ENCODE measurements at places on chromosomes 1 and 21.

GRCh38 chr1:46130606-46131005 lies 1.8 kb downstream of the PIK3R3 start:
- DNase-seq, result no peak

- DNase-seq, result no peak
Observed at GRCh38 chr1:22260860-22261432, 118.0 kb upstream of the WNT4 start.

- no peak for DNase-seq
Observed at GRCh38 chr1:241857131-241857530, 9.1 kb downstream of the EXO1 start.

DNA sequence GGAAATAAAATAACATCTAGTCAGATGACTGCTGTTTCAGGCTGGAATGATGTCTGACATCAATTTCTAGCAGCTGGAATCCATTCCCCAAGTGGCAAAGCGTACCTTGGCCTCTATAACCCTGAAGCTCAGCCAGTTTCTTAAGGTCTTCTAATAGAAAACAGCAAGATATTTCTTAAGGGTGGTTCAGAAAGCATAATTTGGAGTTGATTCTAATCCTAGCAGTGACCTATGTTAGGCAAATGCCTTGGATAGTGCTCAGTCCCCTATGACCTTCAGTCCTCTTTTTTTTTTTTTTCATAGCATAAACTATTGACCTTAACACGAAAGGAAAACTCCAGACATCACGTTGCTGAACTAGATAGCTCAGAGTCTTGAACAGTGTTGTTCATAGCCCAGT lies 56.5 kb downstream of the LAMC2 start:
- no peak for DNase-seq

GRCh38 chr21:25963181-25963580 lies 207.4 kb downstream of the APP start:
- no peak for DNase-seq

GRCh38 chr1:164769486-164770130 lies 210.6 kb downstream of the PBX1 start:
- DNase-seq, result no peak

DNA sequence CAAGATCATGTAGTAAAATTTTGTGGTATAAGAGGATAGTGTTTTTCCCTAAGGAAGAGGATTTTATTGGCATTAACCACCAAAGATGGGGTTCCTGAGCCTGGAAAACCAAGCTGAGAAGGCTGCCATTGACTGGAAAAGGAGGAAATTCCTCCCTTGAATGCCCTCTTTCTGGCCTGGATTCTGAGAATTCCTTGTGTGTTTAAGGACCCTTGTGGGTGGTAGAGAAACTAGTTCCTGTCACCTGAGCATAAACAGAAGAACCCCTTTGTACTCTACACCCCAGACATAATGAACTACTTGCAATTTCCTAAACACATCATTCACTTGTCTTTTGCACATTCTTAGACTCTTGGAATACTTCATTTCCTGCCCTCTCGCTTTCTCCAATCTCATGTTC lies 33.1 kb upstream of the CEP350 start:
- DNase-seq, result no peak

- no peak for DNase-seq
Observed at GRCh38 chr1:218538341-218538740, 193.2 kb downstream of the TGFB2 start.

DNA sequence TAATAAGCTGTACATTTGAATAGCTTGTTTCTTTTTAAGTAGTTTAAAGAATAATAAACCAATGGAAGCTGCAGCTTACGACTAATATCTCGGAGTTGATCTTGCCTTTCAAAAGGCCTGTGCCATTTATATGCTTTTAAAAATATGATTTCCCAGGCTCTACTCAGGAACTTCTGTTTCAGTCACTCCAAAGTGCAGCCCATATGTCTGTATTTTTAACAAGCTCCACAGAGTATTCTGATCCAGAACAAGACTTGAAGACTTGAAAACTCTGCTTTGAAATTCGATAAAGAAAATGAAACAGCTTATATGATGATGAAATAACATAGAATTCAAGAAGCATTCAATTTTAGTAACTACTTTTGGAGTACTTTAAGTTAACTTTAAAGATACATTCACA lies 79.1 kb upstream of the PLPPR4 start:
- DNase-seq, result no peak

GRCh38 chr1:221022331-221022730 lies 143.1 kb downstream of the HLX start:
- DNase-seq, result no peak

- no peak for DNase-seq
Observed at GRCh38 chr1:243645281-243645680, 204.8 kb downstream of the AKT3 start.

DNA sequence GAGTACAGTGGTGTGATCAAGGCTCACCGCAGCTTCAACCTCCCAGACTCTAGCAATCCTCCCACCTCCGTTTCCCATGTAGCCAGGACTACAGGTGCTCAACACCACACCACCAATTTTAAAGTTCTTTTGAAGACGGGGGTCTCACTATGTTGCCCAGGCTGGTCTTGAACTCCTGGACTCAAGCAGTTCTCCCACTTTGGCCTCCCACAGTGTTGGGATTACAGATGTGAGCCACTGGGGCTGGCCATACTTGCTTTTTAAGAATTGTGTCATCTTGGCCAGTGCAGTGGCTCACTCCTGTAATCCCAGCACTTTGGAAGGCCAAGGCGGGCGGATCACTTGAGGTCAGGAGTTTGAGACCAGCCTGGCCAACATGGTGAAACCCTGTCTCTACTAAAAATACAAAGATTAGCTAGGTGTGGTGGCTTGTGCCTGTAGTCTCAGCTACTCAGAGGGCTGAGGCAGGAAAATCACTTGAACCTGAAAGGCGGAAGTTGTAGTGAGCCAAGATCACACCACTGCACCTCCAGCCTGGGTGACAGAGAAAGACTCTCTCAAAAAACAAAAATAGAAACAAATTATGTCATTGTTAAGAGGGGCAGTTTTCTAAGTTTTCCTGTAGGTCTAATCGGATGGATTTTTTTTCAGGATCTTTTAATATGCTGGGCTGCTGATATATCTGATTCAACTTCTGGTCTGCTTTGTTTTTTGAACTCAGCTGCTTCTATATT lies 18.7 kb downstream of the AK4 start:
- DNase-seq, result no peak

- no peak for DNase-seq
Observed at GRCh38 chr1:212539737-212540430, 68.7 kb upstream of the ATF3 start.

DNA sequence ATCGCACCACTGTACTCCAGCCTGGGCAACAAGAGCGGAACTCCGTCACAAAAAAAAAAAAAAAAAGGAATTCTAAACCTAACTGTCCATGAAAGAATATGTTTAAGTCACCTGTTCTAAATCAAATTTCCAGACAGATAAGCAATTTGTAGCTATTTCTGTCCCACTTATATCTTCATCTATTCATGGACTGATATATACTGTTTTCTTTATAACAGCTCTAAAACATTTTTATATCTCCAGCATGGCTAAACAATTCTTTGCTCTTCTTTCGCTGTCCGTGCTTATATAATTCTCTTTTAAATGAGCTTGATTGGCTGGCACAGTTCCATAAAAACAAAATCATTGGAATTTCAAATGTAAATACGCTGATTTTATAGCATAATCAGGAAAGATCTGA lies 30.5 kb downstream of the BRWD1 start:
- no peak for DNase-seq

- DNase-seq, result no peak
Observed at GRCh38 chr1:183148599-183148998, 37.5 kb upstream of the LAMC2 start.

DNA sequence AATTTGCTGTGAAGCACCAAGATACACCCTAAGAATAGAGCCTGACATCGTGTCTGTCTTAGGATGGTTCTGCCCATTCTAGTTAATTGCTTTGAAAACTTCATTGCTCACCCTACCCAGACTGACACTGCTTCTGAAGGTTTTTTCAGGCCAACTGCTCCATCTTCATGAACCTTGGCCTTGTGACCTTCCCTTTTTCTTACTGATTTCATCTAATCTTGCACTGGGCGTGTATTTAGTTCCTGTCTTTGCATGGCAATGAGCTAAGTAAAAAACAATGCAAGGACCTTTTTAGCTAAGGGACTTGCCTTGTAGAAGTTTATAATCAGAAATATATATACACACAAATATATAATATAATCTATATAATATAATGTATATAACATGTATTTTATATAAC lies 108.0 kb downstream of the PBX1 start:
- no peak for DNase-seq

- DNase-seq, result no peak
Observed at GRCh38 chr1:30179942-30180543, 543.3 kb downstream of the MATN1 start.

DNA sequence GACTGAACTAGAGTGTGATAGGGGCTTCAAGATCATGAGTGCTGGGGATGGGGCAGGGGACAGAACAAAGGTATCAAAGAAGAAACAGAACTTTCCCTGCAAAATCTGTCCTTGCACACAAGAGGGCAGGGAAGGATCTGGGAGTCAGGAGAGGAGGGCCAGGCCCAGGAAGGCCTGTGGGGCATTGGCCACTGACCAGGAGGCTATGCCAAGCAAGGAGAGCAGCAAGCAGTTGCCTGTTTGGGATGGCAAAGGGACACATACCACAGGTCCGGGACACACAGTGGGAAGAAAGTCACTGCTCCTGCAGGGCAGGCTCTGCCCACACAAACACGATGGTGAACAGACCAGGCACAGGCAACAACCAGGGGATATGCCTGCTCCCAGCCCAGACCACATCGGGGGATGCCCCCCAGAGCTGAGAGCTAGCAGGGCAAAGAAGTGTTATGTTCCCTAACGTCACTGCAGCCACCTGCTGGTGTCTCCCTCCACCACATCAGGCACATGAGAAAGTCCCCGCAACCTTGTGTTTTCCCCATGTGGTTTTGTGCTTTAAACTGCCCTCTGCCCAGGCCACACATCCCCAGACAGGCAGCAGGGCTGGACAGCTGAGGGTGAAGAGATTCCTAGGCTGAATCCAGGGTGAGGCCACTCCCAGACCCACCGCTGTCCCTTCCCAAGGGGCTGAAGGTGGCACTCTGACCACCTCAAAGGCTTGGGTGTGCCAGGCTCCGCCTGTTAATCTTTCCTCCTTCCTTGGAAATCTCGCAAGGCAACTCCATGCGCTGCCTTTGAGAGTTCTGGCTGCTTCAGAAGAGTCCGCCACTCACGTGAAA lies 53.6 kb downstream of the KIF21B start:
- no peak for DNase-seq

GRCh38 chr1:15141935-15142539 lies 11.5 kb upstream of the TMEM51 start:
- no peak for DNase-seq

DNA sequence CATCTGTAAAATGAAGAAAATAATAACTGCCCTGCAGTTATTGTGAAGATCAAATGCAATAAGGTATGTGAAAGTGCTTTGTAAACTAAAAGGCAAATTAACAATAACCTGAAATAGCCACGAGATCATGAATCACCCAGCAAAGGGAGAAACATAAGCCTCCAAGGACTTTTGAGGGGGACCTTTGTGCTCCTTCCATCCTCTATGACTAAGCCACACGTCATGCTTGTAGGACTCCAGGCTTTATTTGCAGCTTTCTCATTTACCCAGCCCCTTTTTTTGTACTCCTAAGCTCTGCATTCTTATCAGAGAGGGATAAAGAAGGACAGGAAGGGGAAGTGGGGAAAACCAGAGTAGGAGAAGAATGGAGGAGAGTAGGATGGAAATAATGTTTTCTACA lies 115.1 kb downstream of the PROX1 start:
- DNase-seq, result no peak

DNA sequence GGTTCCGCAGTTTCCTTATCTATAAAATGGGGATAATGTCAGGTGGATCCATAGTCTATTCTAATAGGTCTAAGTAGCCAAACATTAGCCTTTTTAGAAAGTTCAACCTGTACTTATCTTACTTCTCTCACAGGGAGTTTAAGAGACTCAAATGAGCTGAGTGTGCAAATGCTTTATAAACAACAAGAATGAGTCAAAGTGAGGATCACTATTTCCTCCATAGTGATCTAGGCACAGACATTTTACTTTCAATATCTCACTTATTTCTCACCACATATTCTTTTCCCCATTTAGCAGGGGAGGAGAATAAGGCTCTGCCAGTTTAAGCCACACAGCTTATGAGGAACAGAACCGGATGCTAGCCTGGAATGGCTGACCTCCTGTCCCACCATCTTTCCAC lies 92.1 kb upstream of the LMO4 start:
- no peak for DNase-seq

GRCh38 chr21:39156024-39156423 lies 27.2 kb downstream of the PSMG1 start:
- no peak for DNase-seq

- DNase-seq, result no peak
Observed at GRCh38 chr1:17319561-17320350, 11.8 kb downstream of the PADI4 start.

- DNase-seq, result no peak
Observed at GRCh38 chr1:207056673-207057072, 3.6 kb downstream of the PFKFB2 start.

GRCh38 chr1:224507771-224508523 lies 73.3 kb upstream of the WDR26 start:
- DNase-seq, result no peak

- DNase-seq, result no peak
Observed at GRCh38 chr1:55232448-55233144, 17.4 kb upstream of the USP24 start.

- no peak for DNase-seq
Observed at GRCh38 chr21:39867198-39867650, at the start of gene PCP4. Gene PCP4 (plus strand): TSS chr21:39867438. CDS start chr21:39867502, 64 bp downstream.

GRCh38 chr21:25422610-25423608 lies 184.4 kb downstream of the MRPL39 start:
- DNase-seq, result no peak

- no peak for DNase-seq
Observed at GRCh38 chr1:21955501-21956281, 18.6 kb upstream of the HSPG2 start.

DNA sequence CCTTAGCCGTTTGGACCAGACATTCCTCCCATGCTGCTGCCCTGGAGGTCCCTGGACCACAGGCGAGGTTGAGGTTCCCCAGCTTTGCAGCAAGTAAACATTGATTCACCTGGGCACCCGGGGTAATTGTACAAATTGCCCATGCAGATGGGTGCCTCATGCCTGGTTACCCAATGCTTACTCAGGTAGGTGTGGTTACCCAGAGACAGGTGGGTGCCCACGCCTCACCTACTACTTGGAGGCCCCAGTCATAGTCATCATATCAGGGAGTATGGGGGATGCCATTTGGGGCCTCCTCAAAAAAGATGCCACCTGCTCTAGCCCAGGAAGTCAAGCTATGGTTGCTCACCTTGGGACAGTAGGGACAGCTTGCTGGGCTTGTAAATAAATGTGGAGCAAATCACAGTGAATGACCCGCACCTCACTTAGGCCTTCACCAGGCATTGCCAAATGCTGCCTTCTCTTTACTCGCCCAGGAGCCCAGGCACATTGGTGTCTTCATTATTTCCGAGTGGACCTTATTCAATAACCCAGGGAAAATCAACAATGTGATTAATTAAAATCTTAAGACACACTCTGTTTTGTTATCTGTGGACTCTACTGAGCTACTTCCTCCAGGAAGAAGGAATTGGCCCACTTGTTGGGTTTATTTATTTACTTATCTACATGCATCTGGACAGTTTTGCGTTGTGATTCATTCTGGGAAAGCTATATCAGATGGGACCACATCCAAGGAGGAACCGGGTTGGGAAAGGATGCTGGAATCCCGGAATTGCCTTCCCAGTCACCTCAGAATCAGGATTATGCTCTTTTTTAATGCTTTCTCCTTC lies 35.6 kb upstream of the GRHL3 start:
- DNase-seq, result no peak

- no peak for DNase-seq
Observed at GRCh38 chr1:177800400-177801088, 169.3 kb downstream of the SEC16B start.
